ENCODE measurements at places on chromosomes 5 and 9.

DNA sequence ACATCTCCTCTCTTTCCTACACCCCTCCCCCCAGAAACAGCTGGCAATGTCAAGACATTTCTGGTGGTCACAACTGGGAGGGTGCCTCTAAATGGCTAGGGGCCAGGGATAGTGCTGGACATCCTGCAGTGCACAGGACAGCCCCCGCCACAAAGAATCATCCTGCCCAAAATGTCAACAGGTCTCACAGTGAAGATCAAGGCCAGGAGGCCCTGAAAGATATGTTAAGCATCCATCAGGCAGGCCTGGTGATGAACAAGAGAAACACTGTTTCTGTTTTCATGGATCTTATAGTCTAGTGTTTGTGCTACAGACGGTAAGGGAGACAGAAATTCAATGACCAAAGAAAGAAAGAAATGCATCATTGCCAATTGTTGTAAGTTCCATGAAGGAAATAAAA, 45.9 kb downstream of the WWC1 start:
- DNase-seq: no peak

- DNase-seq: no peak
These were observed 243.1 kb downstream of the PBX3 start for GRCh38 chr9:125990186-125990792.

DNA sequence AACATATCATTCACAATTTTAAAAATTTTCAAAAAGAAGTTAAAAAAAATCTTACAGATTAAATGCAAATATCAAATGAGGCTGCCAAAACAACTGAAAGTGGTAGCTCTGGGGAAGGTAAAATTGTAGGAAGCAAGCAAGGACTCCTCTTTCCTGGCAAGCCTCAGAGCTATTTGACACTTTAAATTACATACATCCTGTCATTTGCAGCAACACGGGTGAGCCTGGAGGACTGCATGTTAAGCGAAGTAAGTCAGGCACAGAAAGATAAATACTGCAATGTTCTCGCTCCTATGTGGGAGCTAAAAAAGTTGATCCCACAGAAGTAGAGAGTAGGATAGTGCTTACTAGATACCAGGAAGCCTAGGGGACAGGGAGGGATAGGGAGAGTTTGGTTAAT, 58.0 kb downstream of the LPAR1 start:
- no peak for DNase-seq

DNA sequence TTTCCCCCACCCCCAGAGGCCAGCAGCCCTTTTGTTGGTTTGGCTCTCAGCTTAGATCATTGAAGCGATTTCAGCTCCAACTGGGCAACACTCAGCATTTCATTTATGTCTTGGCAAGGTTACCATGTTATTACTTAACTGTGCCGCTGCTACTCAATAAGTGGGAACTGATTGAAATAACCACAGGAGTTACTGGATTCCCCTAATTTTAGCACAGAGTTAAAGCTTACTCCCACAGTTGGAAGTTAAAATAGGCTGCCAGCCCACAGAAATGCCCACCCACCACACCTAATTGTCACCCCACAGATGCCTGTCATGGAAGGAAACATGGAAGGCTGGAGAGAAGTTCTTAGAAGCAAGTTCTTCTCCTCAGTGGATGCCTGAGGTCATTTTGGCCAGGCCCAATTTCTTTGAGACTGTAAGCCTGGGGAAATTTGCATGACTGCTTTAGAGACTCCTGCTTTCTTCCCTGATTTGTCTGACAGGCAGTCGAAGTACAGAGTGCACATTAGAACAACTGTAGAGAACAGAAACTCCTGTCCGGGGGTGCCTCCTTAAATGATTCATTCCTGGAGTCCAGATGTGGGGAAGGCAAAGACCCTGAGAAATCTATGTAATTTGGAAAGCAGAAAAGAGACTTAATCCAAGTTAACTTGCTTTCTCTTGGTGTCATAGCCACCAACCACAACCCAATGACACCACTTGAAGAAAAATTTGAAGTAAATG, 370.0 kb downstream of the ZSWIM6 start:
- DNase-seq: no peak

DNA sequence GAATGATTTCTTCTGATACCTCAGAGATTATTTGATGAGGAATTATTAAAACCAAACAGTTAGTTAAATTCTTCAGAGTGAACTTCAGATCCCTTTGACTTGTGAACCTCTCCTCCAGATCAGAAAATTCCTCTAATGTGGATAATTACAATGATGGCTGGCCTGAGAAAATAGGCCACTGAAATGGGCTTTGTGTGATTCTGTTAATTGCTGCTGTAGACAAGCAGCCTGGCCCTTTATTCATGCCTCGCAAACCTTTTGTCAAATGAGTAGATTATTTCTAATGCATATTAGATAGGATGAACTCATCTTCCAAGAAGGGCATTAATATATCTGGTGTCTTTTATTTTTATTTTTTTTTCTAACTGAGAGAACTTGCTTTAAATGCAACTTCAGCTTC, 855.2 kb downstream of the TLE4 start:
- DNase-seq: no peak

GRCh38 chr5:170306381-170306831, 8.8 kb upstream of the LCP2 start:
- no peak for DNase-seq

- DNase-seq: no peak
These were observed 192.1 kb downstream of the SPATA31D1 start for GRCh38 chr9:82180711-82181110.

DNA sequence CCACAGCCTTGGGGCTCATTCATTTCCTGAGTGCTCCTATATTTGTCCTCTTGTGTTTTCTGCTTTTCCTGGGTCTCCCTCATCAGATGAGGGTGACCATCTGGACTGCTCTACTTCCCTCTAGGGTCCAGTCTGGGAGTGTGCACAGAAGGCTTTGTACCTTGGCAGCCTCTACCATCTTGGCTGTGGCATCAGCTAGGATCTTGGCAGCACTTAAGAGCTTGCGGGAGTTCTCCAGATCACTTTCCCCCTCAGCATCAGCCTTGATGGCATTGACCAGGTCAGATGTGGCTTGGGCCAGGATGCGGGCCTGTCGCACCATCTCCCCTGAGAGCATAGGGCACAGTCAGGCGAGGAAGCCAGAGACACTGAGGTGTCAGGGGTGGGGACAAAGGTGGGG, 15.8 kb downstream of the TLN1 start:
- DNase-seq: no peak

DNA sequence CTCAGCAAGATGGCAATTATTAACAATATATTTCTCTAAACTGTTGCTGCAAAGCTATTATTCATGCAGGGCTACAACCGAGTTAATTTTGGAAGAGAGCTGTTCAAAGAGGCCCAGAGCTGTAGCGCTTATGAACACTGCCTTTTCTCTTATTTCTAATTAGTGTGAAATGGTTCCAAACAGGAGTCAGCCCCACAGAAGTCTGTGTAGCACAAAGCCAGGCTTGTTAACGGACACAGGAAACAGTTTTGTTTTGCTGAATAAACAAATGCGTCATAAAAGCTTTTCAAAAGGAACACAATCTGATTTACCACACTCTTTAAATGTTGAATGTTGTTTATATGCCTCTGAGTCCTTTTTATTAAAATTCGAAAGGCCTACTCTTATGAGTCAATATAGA, 396.5 kb downstream of the ANXA1 start:
- DNase-seq: no peak

DNA sequence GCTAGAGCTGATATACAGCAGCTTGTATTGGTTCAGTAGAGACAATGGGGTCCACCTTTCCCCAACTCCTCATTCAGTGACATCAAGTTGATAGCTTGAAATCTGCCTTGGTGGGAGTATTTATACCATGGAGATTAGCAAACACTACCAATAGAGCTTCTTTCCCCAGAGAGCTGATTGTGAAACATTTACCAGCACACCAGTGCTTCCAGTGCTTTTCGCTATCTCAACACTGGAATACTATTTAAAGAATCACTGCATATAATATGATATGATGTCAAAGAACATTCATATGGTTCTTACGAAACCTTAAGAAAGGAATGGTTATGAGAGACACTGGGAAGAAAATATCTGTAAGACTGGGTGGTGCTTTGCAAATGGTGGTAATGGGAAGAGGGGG, 21.8 kb upstream of the RNF145 start:
- DNase-seq: no peak

- DNase-seq: no peak
These were observed 215.5 kb downstream of the PDZD2 start for GRCh38 chr5:31854181-31855133.

- DNase-seq: no peak
These were observed 47.5 kb upstream of the PLPP1 start for GRCh38 chr5:55582256-55582655.

GRCh38 chr5:90939211-90939610, 380.6 kb downstream of the ADGRV1 start:
- no peak for DNase-seq

DNA sequence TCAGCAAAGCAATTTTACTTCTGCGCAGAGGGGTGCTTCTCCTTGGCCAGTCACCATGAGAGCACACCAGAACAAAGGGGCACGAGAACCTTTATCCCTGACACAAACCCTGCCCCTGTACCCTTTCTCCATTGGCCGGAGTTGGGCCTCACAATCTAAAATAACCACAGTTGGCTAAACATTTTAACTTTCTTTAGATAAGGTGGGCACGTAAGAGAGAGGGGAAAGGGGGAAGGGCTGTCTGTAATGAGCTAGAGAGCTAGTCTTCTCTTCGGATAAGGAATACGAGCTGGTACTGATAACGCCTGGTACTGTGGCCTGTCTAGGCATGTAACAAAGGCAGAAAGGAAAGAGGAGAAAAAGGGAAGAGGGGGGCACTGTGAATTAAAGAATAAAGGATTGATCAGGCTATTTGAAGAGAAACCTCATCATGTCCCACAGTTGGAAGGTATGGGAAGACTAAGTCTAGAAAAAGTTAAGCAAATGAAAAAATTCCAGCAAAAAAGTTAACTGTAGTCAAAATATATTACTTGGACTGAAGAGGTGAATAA, 1.8 kb upstream of the IARS1 start:
- DNase-seq: no peak

GRCh38 chr5:172777881-172778814, 7.2 kb upstream of the DUSP1 start:
- DNase-seq: no peak

- DNase-seq: no peak
These were observed 369.5 kb downstream of the NTRK2 start for GRCh38 chr9:85038824-85039608.

DNA sequence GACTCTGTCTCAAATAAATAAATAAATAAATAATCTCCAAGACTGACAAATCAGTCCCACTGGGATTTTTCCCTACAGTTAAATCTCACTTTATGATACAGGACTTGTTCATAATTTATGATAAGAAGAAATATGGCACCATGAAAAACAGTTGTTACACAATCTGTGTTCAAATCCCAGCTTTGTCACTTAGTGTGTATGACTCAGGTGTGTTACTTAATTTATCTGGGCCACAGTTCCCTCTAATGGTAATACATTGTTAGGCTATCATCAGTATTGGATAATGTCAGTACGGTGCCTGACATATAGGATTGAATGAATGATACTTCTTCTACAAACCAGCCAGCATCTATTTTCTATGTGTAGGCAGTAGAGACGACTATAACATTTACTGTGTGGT, 23.1 kb downstream of the SLC36A3 start:
- no peak for DNase-seq

DNA sequence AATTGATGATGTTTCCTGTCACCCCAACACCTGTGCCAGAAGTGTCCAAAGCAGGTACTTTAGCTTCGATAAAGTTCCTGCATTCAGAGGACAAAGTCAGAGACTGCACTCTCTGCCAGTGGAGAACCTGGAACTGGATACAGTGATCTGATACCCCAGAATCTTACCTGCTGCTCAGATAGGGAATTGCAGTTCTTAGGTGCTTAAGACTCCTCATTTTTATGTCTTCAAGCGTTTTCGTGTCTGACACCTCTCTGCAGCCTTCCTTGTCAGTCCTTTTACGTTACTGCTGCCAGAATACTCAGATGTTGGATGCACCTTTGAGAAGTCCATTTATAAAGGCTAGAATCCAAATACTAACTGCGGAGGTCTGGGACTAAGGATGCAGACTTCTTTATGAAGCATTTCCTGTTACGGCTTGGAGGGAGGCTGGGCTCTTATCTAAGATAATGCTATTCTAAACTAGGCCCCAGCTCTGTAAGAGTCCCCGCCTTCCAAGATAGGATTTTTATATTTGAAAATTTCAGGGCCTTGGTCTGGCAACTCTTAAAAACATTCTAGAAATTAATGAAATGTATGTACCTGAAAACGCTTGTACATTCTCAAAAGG, 1.9 kb downstream of the ISOC1 start:
- no peak for DNase-seq

DNA sequence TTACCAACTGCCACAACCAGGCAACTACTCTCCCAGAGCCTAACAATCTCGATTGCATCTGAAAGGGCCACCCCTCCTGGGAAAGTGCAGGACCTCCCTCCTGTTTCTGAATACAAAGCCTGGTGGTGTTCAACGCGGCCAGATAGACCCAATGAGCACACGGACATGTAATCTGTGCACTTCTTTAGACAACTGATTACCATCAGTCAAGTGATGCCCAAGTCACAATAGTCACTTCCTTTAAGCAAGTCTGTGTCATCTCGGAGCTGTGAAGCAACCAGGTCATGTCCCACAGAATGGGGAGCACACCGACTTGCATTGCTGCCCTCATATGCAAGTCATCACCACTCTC, 739 bp downstream of the C9orf72 start:
- no peak for DNase-seq

DNA sequence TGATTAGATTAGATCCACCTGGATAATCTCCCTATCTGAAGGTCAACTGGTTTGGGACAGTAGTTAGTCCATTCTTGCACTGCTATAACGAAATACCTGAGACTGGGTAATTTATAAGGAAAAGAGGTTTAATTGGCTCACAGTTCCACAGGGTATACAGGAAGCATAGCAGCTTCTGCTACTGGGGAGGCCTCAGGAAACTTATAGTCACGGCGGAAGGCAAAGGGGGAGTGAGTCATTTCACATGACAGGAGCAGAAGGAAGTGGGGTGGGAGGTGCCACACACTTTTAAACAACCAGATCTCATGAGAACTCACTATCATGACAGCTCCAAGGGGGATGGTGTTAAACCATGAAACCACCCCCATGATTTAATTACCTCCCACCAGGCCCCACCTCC, 9.9 kb downstream of the C9orf40 start:
- DNase-seq: no peak

DNA sequence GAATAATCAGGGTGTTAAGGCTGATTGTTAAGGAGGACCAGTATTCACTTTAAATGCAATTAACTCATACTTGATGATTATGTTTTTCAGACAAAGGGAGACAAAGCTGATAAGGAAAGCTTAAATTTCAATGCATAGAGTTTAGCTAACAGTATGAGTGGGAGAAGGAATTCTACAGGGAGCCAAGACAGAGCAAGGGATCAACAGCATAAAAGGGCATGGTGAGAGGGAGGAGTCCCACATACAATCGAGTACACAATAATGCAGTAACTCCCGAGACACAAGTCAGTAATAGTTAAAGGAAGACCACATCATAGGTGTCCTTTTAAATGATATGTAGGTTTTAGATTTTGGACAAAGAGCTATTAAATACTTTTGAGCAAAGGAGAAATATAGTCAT, 191.7 kb upstream of the PTPRD start:
- DNase-seq: no peak

DNA sequence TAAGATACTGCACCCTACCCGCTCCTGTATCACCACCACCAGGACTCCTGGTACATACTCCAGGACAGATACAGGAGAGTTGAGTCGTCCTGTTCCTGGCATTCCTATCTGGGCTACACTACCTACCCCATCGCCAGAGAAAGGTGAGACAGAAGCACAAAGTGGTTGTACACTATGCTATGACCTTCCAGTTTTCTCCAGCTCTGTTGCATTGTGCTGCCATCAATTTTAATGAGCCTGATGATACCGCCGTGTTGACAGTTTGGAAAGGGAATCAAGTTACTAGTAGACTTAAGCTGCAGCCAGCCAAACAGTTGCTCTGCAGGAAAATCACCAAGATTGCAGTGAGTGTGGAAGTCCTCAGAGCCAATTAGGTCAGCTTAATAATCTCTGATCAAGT, 35.2 kb downstream of the ANP32B start:
- no peak for DNase-seq
